ENCODE measurements at places on chromosomes 16 and 17. TPM values are rescaled to one million over a fixed set of nuclear protein-coding genes. Genes with fewer than 3 reads are reported as not detected.

Gene HOXB4
- 1.2 TPM for polyA plus RNA-seq

Gene PRR29
- polyA plus RNA-seq: 2.3 TPM

Gene MLX
- 38.2 TPM for polyA plus RNA-seq

Gene MT1A
- not detected for polyA plus RNA-seq

Gene MFSD6L
- 0.30 TPM for polyA plus RNA-seq

Gene KRTAP1-1
- not detected for polyA plus RNA-seq

Gene CCDC182
- not detected for polyA plus RNA-seq

Gene XYLT2
- 26.2 TPM for polyA plus RNA-seq

Gene CPHXL2
- not detected for polyA plus RNA-seq

Gene RNF222
- not detected for polyA plus RNA-seq

GRCh38 chr17:62705778-62706597 is 78.5 kb downstream of the MRC2 start:
- no peak for DNase-seq

- no peak for DNase-seq
These were observed 75.7 kb upstream of the NKD1 start for GRCh38 chr16:50472472-50472871.

- no peak for DNase-seq
These were observed 13.1 kb downstream of the CDH5 start for GRCh38 chr16:66379571-66379941.

DNA sequence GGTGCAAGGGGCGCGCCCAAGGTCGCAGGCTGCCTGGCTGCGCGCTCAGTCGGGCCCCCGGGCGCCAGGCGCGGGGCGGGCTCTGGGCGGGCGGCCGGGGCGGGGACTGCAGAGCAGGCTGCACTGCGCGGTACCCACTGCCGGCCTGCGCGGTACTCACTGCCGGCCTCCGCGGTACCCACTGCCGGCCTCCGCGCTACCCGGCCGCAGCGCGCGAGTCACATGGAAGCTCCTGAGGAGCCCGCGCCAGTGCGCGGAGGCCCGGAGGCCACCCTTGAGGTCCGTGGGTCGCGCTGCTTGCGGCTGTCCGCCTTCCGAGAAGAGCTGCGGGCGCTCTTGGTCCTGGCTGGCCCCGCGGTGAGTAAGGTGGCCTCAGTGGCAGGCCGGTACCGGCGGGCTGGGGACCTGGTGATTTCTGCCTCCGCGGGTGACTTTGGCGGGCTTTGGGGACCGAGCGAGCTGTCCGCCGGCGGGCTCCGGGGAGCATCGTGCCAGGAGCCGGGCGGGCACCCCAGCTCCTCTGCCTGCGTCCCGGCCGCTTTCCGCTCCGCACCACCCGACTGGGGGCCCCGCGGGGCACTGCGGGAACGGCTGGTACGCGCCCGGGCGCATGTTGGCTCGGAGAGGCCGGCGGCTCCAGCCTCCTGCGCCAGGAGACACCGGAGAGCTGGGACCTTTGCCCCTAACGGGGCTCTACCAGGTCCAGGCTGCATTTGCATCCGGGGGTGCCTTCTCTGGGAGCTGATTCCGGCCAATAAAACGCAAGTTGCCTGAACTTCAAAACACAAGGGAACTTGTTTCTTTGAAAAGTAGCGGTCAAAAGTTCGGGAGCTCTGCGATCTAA is at the start of gene SLC47A1:
TSS of gene SLC47A1 (plus strand) at position 137 of the 844 bp plus-strand sequence. CDS start at position 223, 86 bp downstream.
- no peak for DNase-seq

DNA sequence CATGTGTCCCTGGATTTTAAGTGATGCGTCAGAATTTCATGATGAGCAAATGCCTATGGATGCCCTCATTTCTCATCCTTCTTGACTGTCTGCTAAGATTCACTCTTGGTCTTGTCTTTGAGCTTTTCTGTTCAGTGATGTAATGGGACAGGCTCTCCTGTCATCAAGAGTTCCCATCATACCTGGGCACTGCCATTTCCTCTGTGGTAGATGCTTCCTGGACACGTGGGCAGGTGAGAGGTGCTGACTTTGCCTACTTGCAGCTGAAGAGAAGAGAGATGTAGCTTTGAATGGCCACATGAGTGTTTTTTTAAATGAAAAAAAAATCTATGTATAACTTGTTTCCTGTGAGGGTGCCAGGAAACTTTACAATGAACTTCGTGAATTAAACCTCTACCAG is 557.7 kb downstream of the MAF start:
- no peak for DNase-seq

GRCh38 chr16:69563605-69564580 is 1.9 kb upstream of the NFAT5 start:
- no peak for DNase-seq

- DNase-seq: no peak
These were observed 45.7 kb upstream of the CSNK2A2 start for GRCh38 chr16:58243528-58244004.

DNA sequence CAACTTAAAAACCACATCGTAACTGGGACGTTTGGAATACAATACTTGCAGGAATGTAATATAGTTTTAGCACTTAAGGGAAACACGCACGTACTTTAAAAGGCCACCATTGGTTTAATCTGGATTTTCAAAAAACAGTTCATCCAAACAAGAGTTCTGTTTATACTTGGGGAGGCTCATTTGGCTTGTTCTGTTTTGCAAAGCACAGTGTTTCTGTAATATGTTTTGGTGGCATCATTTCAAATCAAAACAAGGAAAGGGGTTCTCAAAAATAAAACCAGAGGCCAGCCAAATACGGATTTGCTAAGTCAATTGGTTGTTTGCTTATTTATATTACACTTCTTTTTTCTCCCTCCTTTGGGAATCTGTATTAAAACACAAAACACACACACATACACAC is 656.1 kb upstream of the SOX9 start:
- no peak for DNase-seq

DNA sequence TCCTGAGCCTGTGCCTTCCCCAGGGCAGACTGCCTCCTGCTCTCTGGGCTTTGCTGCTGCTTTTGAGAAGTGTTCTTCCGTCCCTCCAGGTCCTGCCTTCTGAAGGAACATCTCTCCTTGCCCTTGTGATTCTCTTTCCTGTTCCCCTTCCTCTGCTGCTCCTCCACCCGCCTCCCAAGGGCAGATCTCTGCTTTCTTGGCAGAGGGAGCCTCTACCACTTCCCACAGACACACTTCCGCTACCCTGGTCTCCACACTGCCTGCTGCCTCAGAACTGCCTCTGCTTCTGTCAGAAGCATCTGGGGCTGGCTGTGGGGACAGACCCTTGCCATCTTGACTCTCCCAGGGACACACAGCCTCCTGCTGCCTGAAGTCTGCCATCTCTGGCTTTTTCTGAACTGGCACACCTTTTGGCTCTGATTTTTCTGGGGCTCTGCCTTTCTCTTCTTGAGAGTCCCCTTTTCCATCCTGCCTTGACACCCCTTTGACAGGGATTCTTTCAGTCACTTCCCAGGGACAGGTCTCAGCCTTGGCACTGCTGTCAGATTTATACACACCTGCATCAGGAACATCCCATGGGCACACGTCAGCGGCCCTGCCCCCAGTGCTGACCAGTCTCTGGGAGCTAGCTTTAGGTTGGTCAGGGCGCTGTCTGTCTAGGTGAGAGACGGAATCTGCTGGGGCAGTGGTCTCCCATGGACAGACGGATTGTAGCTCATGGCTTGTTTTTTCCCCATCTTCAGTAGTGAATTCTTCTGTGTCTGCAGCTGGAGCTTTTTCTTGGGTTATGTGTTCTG is 16.6 kb downstream of the GPR179 start:
- DNase-seq: no peak

- DNase-seq: no peak
These were observed 182.9 kb downstream of the SHISA9 start for GRCh38 chr16:13084331-13084730.

DNA sequence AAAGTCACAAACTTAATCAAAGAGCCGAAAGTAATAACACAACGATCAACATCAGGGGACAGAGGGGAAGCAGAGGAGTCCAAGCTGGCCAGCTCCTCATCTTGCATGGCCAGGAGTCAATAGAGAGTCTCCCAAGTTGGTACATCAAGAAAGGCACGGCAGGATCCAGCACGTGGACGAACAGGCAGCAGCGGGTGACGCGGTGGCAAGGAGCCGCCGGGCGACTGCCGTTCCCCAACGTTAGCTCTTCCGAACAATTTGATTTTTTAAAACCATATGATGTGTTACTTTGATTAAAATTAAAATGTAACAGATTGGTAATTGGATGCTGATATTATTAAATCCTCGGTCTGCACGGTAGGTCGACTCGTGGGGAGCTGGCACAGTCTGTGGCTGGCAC is 81.8 kb upstream of the DOC2B start:
- DNase-seq: no peak

DNA sequence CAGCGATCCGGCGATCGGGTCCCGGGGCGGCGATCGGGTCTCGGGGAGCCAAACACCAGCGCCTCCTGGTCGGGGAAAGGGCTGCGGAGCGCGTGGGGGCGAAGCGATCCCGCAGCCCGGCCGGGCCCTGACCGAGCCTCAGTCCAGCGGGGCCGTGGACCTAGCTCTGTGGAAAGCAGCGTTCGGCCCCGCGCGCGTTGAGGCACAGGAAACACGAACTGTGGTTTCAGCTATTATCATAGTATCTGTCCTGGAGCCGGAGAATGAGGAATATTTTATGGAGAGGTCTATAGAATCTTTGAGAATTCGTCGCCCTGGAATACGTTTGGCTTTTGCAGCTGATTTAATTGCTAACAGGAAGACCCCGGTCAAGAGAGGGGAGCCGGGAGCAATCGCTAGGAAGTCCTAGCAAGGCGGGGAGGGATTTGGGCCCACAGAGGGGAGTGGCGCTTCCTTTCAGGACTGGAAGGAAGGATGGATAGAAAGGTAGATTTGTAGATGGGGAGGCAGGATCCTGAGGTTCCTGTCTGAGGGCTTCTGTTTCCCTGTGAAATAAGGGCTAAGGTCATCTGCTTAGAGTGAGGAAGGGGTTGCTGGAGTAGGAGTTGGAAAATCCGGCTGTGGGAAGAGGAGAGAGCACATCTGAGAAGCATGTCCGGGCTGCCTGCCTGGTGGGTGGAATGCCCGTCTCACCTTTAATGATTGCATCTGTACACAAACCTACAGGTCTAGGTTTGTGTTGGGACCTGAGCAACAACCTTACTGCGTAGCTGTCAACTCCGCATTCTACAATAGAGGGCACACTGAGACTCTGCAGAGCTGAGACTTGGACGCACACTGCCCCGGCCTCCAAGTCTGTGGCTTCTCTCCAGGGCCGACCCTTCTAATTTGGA is 770 bp downstream of the CCNF start:
- no peak for DNase-seq

DNA sequence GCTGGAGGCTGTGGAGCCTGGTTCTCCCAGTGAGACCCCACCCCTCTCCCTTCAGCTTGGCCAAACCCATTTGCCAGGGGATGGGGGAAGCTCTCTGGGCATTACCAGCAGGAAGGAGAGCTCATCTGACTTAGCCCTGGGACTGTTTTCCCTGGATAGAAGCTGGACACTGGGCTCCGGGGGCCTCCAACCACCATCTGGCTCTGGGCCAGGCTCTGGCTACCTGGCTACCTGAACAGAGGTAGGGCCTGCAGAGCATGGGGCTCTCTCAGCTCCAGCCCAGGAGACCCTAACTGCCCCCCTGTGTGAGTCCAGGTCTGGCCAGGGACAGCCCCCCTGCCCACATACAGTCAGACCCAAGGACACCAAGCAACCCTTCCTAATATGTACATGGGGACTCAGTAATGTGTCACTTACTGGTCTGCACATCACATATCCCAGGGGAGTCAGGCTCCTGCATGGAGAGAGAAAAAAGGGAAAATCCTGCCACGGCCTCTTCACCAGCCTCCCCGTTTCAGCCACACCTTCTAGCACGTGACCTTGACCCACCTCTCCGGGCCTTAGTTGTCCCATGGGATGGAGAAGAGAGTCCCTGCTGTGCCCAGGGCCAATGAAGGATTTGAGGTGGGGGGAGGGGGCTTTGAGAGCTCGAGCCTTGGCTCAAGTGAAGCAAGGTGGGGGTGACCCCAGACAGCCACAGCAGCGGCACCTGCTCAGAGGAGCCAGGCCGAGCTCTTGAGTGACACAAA is 13.8 kb downstream of the CNGB1 start:
- DNase-seq: no peak

DNA sequence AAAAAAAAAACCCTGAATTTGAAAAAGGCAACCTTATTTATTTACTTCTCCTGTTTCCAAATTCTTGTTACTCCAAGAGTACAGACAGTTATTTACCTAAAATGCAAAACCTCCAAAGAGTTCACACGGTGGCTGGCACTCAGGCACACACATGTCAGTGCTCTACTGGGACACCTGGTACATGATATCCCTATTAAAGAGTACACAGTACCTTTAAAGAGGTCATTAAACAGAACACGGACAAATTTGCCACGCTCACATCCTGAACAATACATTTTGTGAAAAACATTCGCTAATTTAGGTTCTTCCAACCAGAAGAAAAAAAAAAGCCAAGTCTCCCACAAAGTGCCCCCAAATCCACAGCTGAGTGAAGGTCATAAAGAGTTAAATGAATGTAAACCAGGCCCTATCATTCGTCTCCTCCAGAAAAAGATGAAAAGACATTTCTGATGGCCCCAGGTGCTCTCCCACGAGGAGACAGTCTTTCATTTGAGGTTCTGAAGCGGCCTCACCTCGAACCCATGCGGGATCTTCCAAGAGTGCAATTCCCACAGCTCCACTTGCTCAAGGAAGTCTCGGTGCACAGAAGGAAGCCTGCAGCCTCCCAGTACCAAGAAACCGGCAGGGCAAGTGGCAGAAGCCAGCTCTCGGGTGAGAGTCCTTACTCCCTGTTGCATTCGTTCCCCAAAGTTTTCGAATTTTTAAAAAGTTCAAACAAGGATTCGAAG is 993 bp downstream of the ERN1 start:
- DNase-seq: no peak

GRCh38 chr17:73205459-73205961 is 12.7 kb downstream of the COG1 start:
- DNase-seq: no peak

DNA sequence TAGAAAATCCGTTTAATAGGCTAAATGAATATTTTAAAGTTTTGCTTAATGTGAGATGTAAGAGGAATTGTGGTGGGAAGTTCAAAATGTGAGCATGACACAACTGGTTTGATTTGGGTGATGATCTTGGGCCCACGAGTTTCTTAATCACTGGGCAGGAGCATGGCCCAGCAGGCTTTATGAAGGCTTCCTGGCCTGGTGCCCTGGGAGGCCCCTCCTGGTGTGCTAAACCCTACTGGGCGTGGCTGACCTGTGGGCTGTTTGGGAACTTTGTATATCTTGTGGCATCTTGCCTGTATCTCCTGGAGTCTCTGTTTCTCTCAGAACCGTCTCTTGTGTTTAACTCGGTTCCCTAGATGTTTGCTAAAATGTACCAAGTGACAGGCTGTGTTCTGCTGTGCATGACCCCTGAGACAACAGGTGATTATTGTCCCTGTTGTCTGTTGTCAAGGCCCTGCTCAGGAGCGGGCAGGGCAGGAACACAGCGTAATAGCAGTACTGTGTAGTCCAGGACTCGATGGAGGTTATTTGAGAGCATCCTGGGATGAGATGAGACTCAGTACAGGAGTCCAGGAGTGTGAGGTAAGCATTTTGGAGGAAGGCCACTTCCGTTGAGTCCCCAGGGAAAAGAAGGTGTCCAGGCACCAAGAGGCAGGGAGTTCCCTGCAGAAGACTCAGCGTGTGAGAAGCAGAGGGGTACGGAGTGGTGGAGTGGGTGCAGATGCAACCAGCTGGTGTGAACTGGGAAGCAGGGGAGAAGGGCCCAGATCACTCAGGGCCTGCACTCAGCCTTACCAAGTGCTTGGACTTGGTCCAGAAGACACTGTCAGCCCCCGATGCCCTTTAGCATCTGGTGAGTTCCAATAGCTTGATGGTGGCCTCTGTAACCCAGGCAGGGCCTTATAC is 48.5 kb downstream of the B9D1 start:
- DNase-seq: no peak

GRCh38 chr17:29867643-29868181 is 62.3 kb downstream of the SSH2 start:
- no peak for DNase-seq

Data from forelimb muscle (tissue), 1 donor.